ENCODE measurements at places on chromosomes 1 and 21.

- DNase-seq, result no peak
These were observed 3.4 kb downstream of the PLXNA2 start for GRCh38 chr1:208240662-208241355.

- DNase-seq, result peak; percentile 83
These were observed 4.5 kb downstream of the ADARB1 start for GRCh38 chr21:45078877-45079281.

GRCh38 chr1:153612755-153613331 lies at the start of gene S100A16:
Gene S100A16, minus strand, starts transcription at chr1:153613137. Its CDS starts 4,986 bp downstream, at chr1:153608151.
- no peak for DNase-seq

- no peak for DNase-seq
These were observed 9.7 kb upstream of the ATAD3B start for GRCh38 chr1:1461721-1462317.

- DNase-seq, result no peak
These were observed 611.7 kb downstream of the LMO4 start for GRCh38 chr1:87940421-87940820.

- DNase-seq, result peak; percentile 49
These were observed 54.4 kb downstream of the PRSS38 start for GRCh38 chr1:227869851-227870305.

DNA sequence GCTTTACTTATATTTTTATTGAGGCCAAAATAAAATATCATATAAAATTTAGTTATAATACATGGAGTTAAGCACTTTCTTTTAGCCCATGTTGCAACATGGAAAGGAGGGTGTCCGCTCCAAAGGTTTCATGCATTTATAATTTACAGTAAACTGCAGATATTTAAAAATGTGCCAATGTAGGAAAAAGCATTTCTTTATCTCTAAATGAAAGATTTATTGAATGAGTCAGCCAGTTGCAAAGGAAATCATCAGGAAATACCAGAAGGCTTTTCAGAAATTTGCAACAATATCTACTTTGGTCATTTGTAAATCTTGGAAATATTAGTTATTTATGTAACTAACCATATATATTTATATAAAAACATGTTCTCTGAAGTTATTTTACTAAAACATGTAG lies 12.1 kb downstream of the ATP6V1G3 start:
- DNase-seq, result no peak

DNA sequence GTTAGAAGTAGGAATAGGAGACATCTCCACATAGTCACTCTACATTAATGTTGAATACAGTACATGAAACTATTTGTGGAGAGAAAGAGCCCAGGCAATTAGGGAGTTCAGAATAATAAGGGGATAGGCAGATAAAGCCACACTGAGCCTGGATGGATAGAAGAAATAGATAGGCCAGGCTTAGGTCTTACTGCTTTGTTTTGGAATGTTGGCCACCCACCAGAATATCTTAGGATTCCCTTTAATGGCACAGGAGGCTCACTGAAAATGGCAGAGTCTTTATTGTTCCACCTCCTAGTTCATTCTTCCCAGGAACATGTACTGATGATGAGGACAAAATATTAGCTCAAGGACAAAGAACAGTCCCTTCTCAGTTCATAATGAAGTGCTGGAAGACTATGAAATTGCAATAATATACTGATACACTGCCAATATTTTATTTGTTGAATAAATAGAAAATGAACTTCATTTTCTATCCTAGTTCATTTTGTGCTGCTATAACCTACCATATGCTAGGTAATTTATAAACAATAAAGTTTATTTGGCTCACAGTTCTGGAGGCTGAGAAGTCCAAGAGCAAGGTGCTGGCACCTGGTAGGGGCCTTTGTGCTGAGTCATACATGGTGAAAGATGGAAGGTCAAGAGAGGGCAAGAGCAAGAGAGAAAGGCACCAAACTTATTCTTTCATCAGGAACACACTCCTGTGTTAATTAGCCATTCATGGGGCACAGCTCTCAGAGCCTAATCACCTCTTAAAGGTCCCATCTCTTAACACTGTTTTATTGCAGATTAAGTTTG lies 87.3 kb downstream of the TBX15 start:
- no peak for DNase-seq

GRCh38 chr1:39959651-39960333 lies 4.8 kb downstream of the MFSD2A start:
- DNase-seq, result no peak

Data from CD4-positive, alpha-beta T cell treated with Interleukin-6 for 4 hours (primary cell).